ENCODE measurements at places on chromosomes 13 and 19. TPM values are rescaled to one million over a fixed set of nuclear protein-coding genes. Genes with fewer than 3 reads are reported as not detected.

TMEM59L gene
- 3.5 TPM for polyA plus RNA-seq

ZNF66 gene
- polyA plus RNA-seq = 3.3 TPM

PLA2G4C gene
- 58.0 TPM for polyA plus RNA-seq

COX7A1 gene
- polyA plus RNA-seq = 221 TPM

C19orf33 gene
- polyA plus RNA-seq = not detected

PSPC1 gene
- polyA plus RNA-seq = 44.6 TPM

ZFP82 gene
- 7.5 TPM for polyA plus RNA-seq

LIG1 gene
- 29.2 TPM for polyA plus RNA-seq

SRRM5 gene
- polyA plus RNA-seq = 0.52 TPM

SWSAP1 gene
- 1.3 TPM for polyA plus RNA-seq

C5AR1 gene
- polyA plus RNA-seq = 2.9 TPM

RAB3A gene
- 5.1 TPM for polyA plus RNA-seq

CFAP97D2 gene
- not detected for polyA plus RNA-seq

ZNF844 gene
- 11.1 TPM for polyA plus RNA-seq

KLK15 gene
- polyA plus RNA-seq = not detected

IRS2 gene
- polyA plus RNA-seq = 3.6 TPM

SPTBN4 gene
- 0.19 TPM for polyA plus RNA-seq

CASP14 gene
- 0.31 TPM for polyA plus RNA-seq

P2RY11 gene
- 11.7 TPM for polyA plus RNA-seq

CRX gene
- not detected for polyA plus RNA-seq

DPF1 gene
- 2.4 TPM for polyA plus RNA-seq

KLHL26 gene
- 5.4 TPM for polyA plus RNA-seq

LRRC8E gene
- not detected for polyA plus RNA-seq

SYNGR4 gene
- polyA plus RNA-seq = not detected

ZNF737 gene
- polyA plus RNA-seq = 13.0 TPM

VSTM1 gene
- not detected for polyA plus RNA-seq

TMEM38A gene
- polyA plus RNA-seq = 159 TPM

CRB3 gene
- 0.18 TPM for polyA plus RNA-seq

DNAAF3 gene
- 1.2 TPM for polyA plus RNA-seq

FPR3 gene
- 1.4 TPM for polyA plus RNA-seq

EID2B gene
- polyA plus RNA-seq = 2.3 TPM

TGFBR3L gene
- polyA plus RNA-seq = 0.67 TPM

ZNF177 gene
- 6.0 TPM for polyA plus RNA-seq

CBARP gene
- 1.9 TPM for polyA plus RNA-seq

NPAS1 gene
- polyA plus RNA-seq = 7.0 TPM

TMEM147 gene
- 48.9 TPM for polyA plus RNA-seq

TYROBP gene
- 25.8 TPM for polyA plus RNA-seq

EBI3 gene
- polyA plus RNA-seq = 0.72 TPM

FFAR2 gene
- 0.65 TPM for polyA plus RNA-seq

PLD3 gene
- 242 TPM for polyA plus RNA-seq

ZGLP1 gene
- 5.0 TPM for polyA plus RNA-seq

ADM5 gene
- 2.2 TPM for polyA plus RNA-seq

PTPRS gene
- 44.8 TPM for polyA plus RNA-seq

SIGLECL1 gene
- not detected for polyA plus RNA-seq

SLC17A7 gene
- polyA plus RNA-seq = 0.76 TPM

ZNF230 gene
- 2.1 TPM for polyA plus RNA-seq

ZNF880 gene
- polyA plus RNA-seq = 16.4 TPM

SERPINE3 gene
- 0.14 TPM for polyA plus RNA-seq

KCNN4 gene
- polyA plus RNA-seq = 1.1 TPM

ITGBL1 gene
- 0.36 TPM for polyA plus RNA-seq

LGALS4 gene
- polyA plus RNA-seq = 1.5 TPM

TMEM145 gene
- polyA plus RNA-seq = 0.41 TPM

JSRP1 gene
- 111 TPM for polyA plus RNA-seq

HIPK4 gene
- 1.6 TPM for polyA plus RNA-seq

ZNF90 gene
- 5.1 TPM for polyA plus RNA-seq

Data from hindlimb muscle (tissue), 1 donor.